ENCODE measurements at places on chromosomes 3 and 15.

- no peak for DNase-seq
Observed at GRCh38 chr15:69443032-69443611, 9.5 kb upstream of the RPLP1 start.

- DNase-seq: no peak
Observed at GRCh38 chr15:80288131-80288530, 36.1 kb upstream of the CTXND1 start.

- no peak for DNase-seq
Observed at GRCh38 chr3:45079715-45080114, 53.6 kb downstream of the CLEC3B start.

GRCh38 chr3:194270627-194271459, 80.3 kb downstream of the CPN2 start:
- DNase-seq: no peak

- no peak for DNase-seq
Observed at GRCh38 chr15:36742696-36743095, 163.3 kb downstream of the CDIN1 start.

Data from non-pigmented ciliary epithelial cell (primary cell).